ENCODE measurements at places on chromosomes 2 and 18.

DNA sequence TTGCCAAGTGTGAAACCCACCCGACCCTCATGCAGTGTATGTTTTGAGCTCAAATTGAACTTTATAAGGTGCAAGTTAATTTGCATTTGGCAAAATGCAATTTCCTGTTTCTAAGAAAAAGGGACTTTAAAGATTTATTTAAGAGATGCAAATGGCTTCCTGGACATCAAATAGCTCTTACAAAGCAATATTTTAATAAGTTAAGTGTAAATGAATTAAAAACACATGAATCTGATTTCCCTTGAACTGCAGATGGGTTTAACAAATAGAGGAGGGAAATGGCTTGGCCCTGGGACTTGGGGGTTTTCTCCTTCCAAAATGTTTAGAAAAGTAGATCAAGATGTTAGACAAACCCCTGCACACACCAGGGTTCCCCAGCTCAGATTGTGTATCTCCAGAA lies 116.0 kb downstream of the EN1 start:
- DNase-seq: no peak

DNA sequence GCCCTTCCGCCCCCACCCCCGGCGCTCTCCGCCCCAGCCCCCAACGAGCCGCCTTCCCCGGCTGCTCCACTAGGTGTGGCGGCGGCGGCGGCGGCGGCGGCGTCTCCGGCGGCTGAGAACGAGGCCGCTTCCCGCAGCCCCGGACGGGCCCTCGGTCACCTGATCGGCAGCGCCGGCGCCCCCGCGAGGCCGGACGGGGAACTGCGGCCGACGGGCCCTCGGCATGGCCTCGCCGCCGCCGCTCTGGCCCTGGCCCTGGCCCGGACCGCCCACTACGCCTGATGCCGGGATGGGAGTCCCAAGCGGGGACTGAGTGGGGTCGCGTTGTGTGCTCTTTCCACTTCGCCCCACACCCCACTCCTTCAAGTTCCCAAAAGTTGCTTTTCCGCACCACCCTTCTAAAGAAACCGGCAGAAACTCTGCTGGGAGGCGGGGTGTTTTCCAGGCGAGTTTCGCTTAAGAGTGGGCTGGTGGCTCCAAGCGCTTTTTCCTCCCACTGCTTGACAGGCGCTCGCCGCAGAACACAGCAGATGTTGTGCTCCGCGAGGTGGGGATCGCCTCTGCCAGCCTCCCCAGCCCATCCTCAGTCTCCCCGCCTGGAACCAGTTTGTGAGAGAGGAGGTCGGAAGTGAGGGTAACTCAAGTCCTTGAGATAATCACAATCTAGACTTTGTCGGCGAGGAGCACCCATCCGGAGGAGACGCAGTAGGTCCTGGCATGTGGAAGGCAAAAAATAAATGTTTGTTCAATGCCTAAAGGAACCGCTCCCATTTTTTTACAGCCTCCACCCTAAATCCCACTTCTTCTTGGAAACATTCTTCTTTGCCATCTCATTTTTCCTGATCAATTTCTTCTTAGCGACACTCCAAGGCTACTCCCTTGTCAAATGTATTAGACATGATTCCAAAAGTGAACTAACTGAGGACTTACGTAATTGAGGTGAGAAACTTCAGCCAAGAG lies at the start of gene NCKAP1:
Gene NCKAP1, minus strand, starts transcription at position 117 of the 960 bp plus-strand sequence. CDS start 358 bp downstream, outside the sequence.
- peak; percentile 95 for DNase-seq

- DNase-seq: no peak
These were observed 2.4 kb upstream of the MSGN1 start for GRCh38 chr2:17813742-17814473.

- no peak for DNase-seq
These were observed 205.9 kb downstream of the PTGR3 start for GRCh38 chr18:75003039-75003438.

GRCh38 chr18:48850822-48851598 lies 99.8 kb downstream of the SMAD7 start:
- DNase-seq: no peak

DNA sequence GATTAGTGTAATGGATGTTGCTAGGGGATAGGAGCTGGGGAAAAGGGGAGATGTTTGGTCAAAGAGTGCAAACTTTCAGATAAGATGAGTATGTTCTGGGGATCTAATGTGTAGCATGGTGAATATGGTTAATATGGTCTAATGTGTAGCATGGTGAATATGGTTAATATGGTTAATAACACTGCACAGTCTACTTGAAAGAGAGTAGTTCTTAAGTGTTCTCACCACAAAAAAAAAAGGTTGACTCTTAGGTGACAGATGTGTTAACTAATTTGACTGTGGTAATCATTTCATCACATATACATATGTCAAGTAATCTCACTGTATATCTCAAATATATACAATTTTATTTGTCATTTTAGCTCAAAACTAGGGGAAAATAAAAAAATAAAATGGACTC lies 121.3 kb upstream of the CD226 start:
- no peak for DNase-seq

DNA sequence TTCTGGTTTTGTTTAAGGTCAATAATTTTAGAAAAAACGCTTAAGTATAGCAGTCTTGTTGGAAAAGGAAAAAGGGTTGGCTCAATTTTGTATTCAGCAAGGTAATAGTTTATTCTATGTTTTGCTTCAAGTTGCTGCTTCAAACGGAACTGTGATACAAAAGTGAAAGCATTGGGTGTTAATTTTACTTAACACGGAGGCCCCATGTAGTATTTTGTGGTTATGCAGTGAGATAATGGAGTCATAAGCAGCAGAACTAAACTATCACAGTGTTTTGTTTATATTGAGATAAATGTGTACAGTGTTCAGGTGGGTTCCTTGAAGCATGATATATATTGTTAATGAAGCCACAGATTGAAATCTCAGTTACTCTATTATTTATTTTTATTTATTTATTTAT lies 67.0 kb upstream of the LYPD6B start:
- no peak for DNase-seq

DNA sequence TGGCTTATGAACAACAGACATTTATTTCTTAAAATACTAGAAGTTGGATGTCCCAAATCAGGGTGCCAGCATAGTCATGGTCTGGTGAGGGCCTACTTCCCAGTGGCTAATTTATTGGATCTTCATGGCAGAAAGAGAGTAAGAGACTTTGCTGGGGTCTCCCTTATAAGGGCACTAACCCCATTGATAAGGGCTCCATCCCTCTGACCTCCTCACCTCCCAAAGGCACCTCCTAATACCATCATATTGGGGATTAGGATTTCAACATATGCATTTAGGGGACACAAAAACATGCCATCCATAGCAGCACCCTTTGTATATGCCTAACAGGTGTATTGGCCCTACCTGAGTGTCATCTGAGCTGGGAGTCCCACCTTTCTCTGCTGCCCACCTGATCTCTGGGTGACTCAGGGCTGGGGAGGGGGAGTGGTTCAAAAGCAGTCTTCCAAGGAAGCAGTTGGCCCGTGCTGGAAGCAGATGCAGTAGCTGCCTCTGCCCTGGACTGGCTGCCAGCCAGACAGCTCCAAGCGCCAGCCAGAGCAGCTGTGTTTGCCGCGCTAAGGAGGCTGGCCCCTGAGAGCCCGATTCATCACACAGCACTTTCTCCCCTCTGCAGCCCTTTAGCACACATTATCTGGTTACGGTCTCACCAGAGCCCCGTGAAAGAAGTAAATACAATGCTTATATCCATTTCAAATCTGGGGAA lies 84.6 kb downstream of the SMAD7 start:
- DNase-seq: no peak

- DNase-seq: no peak
These were observed 141.1 kb downstream of the METTL4 start for GRCh38 chr18:2430191-2430590.

GRCh38 chr18:6757931-6758330 lies 28.4 kb downstream of the ARHGAP28 start:
- no peak for DNase-seq

- DNase-seq: no peak
These were observed 101.7 kb downstream of the B3GNT2 start for GRCh38 chr2:62297624-62298010.

GRCh38 chr18:79790996-79791972 lies 6.5 kb upstream of the KCNG2 start:
- DNase-seq: no peak

DNA sequence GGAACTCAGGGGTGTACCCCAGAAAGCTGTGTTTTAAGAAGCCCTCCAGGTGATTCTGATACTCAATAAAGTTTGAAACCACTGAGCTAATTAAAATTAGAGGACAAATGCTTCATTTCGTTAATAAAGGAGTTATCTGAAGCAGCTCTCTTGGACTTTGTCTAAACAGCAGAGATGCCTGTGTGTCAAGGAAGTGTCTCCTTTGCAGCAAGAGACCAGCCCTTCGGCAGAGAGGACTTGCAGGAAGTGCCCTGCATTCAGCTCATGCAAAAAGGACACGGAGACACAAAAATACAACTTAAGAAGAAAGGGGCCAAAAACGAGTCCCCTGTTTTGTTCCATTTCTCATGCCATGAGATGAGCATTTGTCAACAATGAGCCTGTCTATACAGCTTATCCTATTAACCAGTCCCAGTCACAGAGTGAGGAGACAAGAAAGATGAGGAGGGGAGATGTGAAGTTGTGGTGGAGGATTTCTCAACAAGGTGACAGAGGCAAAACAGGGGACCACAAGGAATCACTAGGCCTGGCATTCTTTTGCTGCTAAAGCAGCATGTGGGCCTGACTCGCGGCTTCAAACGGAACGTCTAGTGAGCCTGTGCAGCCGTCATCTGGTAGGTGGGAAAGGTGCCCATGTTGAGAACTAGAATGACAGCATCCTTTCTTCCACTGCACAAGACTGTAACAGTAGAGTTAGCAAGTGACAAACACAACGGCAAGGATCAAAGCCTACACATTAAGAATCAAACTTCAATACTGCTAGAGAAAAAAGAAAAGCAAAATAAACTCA lies 152.3 kb downstream of the ANTXR1 start:
- no peak for DNase-seq

- no peak for DNase-seq
These were observed 12.4 kb upstream of the NBEAL1 start for GRCh38 chr2:203002054-203002821.

DNA sequence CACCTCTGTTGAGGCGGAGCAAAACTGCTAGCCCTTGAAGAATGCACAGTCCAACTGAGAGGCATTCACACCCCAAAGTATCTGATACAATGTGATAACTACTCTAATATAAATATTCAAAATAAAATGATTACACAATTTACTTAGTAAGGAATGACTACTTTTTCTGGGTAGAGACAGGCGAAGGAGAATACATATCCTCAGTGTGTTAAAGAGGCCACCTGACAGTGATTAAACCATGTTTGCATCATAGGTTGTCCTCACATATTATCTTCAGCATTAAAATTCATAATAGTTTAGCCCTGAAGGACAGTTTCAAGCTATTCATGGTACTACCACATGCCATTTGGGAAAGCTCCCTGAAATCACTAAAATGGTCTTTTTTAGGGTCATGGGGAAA lies 16.9 kb upstream of the BAZ2B start:
- no peak for DNase-seq

GRCh38 chr2:115910270-115910669 lies 1467.8 kb downstream of the DPP10 start:
- DNase-seq: no peak

DNA sequence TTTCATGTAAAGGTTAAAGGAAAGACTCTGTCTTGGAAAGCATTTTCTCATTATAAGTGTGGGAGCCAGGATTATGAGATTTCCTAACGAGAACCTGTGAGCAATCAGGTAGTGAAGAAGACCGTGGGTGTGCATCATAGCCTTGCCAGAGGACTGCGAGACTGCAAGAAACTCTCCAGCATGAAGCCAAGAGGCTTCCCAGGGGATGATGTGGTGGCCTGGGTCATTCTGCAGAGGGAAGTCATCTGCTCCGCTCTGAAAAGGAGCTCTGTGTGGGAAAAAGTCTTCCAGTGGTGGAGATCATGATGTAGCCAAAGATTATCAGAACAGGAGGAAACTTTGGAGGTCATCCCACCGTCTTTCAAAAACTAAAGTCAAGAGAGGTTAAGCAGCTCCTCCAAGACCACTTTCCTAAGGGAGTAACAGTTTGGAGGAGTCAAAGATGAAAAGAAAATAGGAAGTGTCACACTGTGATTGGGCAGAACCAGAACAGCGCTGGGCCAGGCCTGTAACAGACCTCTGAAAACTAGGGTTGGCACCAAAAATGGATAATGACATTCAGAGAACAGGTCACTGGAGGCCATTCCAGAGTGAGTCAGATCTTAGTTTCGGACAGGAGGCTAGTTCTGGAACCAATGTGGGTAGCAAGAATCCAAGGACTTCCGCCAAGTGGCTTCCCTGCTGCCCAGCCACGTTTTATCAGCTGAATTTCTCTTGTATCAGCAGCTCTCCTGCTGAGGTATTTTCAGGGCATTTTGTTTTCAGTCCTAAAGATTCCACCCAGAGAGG lies 113.0 kb downstream of the LRATD1 start:
- no peak for DNase-seq

GRCh38 chr2:182597570-182598295 lies 118.3 kb upstream of the DNAJC10 start:
- no peak for DNase-seq

DNA sequence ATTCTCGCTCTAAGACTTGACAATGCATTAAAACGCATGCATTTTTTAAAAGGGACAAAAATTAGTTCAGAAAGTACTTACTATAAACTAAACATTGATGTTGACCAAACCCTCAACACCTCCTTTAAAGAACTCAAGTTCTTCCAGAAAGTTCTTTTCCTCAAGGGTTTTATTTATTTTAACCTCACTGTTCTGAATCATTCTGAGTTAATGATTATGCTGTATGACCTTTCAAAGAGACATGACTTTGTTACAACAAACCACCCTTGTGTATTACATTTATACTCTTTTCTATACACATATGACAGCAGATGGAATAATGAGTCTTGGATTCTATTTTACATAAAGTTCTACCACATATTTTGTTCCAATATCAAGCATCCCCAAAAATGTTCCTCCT lies 139.8 kb upstream of the CCDC150 start:
- DNase-seq: no peak

- DNase-seq: peak; percentile 65
These were observed 856.3 kb upstream of the SALL3 start for GRCh38 chr18:78123144-78123909.

DNA sequence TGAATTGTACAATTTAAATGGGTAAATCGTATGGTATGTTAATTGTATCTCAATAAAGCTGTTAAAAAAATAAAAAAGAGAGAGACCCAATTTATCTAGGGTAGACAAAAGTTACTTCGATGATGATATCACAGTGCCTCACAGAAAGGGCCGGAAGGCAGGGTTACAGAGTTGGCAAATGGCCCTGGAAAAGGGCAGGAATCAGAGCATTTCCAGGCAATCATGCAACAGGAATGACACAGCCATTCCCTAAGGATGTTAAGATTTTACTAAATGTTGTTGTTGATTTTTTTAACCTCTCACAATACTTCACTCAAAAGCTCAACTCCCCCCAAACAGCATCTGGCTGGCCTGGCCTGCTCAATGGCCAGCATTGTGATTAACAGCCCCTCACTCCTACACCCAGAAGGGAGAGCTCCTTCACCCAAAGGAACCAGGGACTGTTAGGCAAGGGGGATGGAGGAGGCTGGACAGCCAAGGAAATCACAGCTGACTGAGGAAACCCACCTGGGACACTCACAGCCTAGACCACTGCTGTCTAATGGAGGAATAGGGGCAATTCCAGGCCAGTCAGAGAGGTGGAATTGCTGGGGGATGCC lies 7.7 kb upstream of the SP100 start:
- no peak for DNase-seq

Measured in left lobe of liver (tissue), 2 donors.